ENCODE measurements at places on chromosomes 7 and 10. TPM values are rescaled to one million over a fixed set of nuclear protein-coding genes. Genes with fewer than 3 reads are reported as not detected.

CCM2 gene
- total RNA-seq = 50.3 TPM

EPO gene
- total RNA-seq = not detected

ZSCAN21 gene
- total RNA-seq = 10.5 TPM

OR13A1 gene
- not detected for total RNA-seq

MYPN gene
- 3.0 TPM for total RNA-seq

SMKR1 gene
- total RNA-seq = 10.1 TPM

MSS51 gene
- 0.36 TPM for total RNA-seq

THSD7A gene
- 1.7 TPM for total RNA-seq

All from A549 treated with Mapracorat at 1 μM for 4 hours (cell line).